ENCODE measurements at places on chromosomes 5 and 9. TPM values are rescaled to one million over a fixed set of nuclear protein-coding genes. Genes with fewer than 3 reads are reported as not detected.

HACD4 gene
- total RNA-seq, result 2.6 TPM

SARDH gene
- 0.91 TPM for total RNA-seq

CARD9 gene
- total RNA-seq, result 2.6 TPM

TRIM7 gene
- 14.3 TPM for total RNA-seq

POU5F2 gene
- total RNA-seq, result 0.61 TPM

PIGO gene
- 7.5 TPM for total RNA-seq

CAVIN4 gene
- 0.65 TPM for total RNA-seq

IFNA17 gene
- total RNA-seq, result not detected

IL17B gene
- total RNA-seq, result 0.91 TPM

TMED9 gene
- total RNA-seq, result 215 TPM

SPATA31D4 gene
- total RNA-seq, result not detected

PDCD1LG2 gene
- total RNA-seq, result 12.0 TPM

RNF183 gene
- not detected for total RNA-seq

RLN1 gene
- not detected for total RNA-seq

CCNO gene
- not detected for total RNA-seq

ADGRD2 gene
- not detected for total RNA-seq

SURF4 gene
- total RNA-seq, result 443 TPM

RUSC2 gene
- total RNA-seq, result 10.1 TPM

LRRTM2 gene
- total RNA-seq, result under 0.01 TPM

GPX3 gene
- total RNA-seq, result 2.3 TPM

SLC6A7 gene
- total RNA-seq, result not detected

LTC4S gene
- not detected for total RNA-seq

FBP2 gene
- total RNA-seq, result not detected

SLC34A3 gene
- not detected for total RNA-seq

LCN15 gene
- not detected for total RNA-seq

ECM2 gene
- total RNA-seq, result 0.32 TPM

IRX2 gene
- total RNA-seq, result not detected

LHX3 gene
- not detected for total RNA-seq

ZNF658 gene
- total RNA-seq, result 5.3 TPM

HTR4 gene
- not detected for total RNA-seq

SLCO4C1 gene
- total RNA-seq, result not detected

SOHLH1 gene
- not detected for total RNA-seq

GABRA1 gene
- not detected for total RNA-seq

ANKRD18A gene
- total RNA-seq, result under 0.01 TPM

SYNPO gene
- total RNA-seq, result 6.2 TPM

PTGDS gene
- total RNA-seq, result 0.65 TPM

CCL28 gene
- total RNA-seq, result 0.65 TPM

SHROOM1 gene
- 7.3 TPM for total RNA-seq

TRIM32 gene
- 18.2 TPM for total RNA-seq

TEK gene
- 110 TPM for total RNA-seq

PDLIM4 gene
- 66.9 TPM for total RNA-seq

PCDHB13 gene
- total RNA-seq, result 0.65 TPM

Measured in epithelial cell of umbilical artery (primary cell).